ENCODE measurements at places on chromosomes 5 and 9.

DNA sequence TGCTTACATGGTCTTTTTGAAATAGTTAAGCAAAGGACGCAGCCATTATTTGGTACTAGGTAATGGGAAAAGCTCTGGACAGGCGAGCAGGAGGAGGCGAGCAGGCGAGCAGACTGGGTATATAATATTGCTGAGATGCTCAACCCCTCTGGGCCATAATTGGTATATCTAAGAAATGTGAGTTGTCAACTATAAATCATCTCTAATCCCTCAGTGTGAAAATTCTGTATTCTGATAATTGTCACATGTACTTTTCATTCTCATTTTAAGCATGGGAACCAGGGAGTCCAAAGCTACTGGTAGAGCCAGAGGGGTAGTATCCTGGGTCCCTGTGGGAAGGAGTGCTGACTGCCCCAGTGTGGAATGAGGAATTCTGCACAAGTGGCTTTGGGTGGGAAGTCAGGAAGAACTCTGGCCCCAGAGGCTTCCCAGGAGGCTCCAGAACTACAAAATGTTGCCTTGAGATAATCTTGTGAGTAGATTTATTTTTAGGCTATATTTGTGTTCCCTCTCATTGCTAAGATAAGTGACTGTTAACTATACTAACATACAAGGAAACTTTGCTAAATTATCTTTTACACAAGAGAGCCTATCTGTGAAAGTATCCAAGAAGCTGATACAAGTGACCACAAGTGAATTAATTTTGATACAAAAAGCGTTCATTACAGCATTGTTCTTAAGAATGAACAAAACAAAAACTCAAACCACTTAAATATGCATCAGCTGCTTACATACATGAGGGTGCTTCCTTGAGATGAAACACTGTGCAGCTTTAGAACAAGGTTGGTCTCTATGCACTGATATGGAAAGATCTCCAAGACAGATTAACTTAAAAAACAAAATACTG, 70.5 kb upstream of the TNFAIP8 start:
- DNase-seq, result no peak

- no peak for DNase-seq
Observed at GRCh38 chr5:74839229-74839628, 27.0 kb downstream of the FAM169A start.

DNA sequence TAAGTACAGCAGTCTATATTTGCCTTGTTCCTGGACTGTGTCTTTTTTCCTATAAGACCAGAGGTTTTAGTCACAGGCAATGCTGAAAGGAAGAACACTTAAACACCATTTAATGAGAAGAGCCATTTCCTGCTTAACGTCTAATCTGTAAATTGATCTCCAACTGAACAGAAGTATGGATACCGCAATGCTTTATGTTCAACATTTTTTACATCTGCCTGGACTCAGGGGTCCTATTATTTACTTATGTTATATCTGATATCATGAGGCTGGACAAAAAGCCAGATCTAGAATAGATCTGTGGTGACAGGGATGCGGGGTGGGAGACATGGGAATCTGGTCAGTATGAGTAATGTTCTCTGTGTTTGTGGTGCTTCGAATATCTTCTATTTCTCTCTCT, 334.6 kb upstream of the MPDZ start:
- no peak for DNase-seq

DNA sequence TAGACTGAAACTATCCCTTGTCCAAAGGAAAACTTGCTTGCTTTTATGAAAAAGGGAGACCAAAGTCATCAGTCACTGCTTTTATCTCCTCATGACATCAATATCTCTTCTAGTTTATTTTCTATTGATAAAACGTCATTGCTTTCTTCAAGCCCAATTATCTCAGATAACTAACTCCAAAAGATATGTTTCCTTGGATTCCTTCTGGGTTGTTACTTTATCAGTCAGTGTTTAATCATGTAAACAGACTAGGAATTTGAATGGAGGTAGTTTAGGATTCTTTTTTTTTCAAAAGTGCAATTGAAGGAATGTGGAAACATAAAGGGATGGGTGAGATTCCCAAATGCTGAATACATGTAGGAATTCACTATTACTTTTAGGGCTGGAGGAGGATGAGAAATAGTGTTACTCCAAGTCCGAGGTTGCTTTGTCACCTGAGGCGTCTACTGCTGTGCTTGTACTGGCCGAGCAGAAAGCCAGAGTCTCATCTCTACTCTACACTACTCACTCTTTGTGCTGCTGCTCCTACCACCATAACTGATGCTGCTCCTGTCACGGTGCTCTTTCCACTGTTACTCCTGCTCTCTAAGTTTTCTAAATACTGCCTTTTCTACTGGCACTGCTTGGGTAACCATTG, 1697.1 kb upstream of the NUDT12 start:
- no peak for DNase-seq

DNA sequence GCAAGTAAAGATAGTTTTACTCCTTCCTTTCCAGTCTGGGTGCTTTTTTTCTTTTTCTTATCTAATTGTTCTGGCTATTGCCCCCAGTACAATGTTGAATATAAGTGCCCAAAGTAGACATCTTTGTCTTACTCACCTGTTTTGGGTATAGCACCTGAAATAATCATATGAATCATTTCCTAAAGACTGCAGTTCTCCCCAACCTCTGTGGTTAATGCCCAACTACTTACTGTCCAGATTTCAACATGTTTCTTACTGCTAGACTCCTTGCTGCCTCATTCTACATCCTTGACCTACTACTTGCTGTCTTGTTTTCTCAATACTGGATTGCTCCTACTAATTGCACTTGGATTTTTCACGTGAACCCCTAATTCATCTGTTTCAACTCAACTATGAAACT, 8.8 kb upstream of the HSDL2 start:
- no peak for DNase-seq

GRCh38 chr9:136541179-136541578, 4.7 kb downstream of the NOTCH1 start:
- DNase-seq, result no peak

GRCh38 chr9:95053611-95054570, 263.6 kb downstream of the FANCC start:
- DNase-seq, result no peak

- no peak for DNase-seq
Observed at GRCh38 chr5:78331523-78332080, 28.8 kb upstream of the SCAMP1 start.

- DNase-seq, result no peak
Observed at GRCh38 chr9:123816817-123817472, 113.0 kb downstream of the DENND1A start.

DNA sequence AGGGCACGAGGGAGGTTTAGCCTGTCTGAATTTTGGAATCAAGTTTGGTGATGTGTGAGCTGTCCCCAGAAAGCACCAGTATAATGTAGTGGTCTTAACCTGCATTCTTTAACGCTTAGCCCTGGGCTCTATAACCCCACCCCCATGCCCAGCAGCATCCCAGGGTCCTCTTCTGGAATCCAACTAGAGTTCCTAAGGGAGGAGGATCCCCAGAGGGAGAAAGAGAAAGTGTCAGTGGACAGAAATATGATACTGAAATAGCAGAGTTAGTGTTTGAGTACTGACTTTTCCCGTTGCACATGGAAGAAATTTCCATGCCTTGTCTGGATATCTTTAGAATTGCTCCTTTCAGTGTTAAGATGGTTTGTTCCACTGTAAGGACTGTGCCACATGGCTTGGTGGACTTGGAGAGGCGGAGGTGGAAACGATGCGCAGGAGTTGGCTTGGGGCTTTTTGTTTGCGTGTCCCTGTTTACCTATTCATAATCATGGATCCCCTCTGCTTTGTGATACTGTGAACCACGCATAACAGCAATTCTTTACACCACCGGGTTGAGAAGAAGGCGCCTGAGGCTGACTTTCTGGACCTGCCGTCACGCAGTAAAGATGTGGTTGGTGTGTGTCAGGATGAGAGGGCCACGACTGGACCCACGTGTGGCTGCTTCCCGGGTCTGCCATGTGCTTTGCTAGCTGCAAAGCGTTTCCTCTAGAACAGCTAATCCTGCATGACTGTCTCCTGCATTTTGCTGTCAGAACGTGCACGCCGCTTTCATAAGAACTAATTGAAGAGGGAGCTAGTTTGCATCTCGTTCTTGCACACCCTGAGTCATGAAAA, 142.3 kb downstream of the SMARCA2 start:
- DNase-seq, result peak; percentile 31

DNA sequence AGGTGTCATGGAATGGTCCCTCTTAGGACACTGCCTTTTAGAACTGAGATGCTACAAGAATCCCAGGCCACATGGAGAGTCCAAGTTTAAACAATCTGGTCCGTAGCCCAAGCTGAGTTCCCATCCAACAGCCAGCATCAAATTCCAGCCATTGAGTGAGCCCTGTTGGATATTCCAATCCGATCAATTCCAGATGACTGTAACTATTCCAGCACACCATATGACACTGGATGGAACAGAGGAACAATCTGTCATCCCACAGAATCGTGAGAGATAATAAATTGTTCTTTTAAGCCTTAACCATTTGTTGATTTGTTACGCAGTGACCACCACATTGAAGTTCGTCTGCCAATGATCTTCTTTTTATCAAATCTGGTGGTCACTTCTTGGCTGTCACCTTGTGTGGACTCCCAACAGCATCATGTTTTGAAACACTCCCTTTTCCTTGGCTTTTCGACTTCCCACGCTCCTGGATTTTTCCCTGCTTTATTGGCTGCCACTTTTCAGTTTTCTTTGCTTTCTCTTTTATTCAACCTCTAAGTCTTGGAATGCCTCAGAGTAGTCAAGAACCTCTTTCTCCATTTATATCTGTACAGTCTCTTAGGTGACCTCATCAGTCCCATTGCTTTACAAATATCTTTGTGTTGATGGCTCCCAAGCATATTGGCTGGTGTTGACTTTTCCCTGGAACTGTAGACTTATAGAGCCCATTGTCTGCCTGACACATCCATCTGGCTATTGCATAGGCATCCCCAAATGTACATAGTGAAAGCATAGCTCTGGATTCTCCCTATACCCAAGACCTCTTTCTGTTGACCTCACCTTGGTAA, 46.1 kb downstream of the TNFSF15 start:
- DNase-seq, result no peak

DNA sequence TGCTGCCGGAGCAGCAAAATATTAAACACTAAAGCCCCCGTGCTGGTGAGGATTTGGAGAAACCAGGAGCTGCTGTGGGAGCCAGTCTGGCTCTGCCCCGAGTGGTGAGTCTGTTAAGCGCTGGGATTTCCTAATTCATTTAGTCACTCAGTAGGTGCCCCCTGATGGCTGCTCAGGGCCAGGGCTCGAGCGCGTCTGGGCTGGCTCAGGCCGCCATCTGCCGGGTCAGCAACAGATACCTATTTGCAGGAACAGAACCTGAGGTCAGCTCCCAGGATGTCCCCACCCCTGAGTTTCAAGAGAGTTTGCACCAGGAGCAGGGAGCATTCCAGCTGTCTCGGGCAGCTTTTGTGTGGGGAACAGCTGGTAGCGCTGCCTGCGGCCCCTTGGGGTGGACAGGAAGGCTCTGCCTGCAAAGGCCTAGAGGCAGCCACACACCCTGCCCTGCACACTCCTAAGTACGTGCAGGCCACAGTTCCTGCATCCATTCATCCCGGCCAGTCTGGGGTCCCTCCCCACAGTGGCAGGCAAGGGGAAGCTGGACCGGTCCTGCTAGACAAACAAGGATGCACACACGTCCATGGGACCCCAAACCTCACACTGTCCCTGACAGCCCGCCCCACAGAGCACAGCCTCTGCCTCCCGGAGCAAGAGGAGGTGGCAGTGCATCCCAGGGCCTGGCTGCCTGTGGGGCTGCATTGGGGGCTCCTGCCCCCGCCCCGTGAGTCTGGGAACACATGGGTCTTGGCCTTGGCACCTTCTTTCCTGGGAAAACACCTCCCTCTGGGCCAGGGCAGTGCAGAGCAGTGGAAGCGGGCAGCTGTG, 83.7 kb downstream of the ADAMTS2 start:
- DNase-seq, result no peak

DNA sequence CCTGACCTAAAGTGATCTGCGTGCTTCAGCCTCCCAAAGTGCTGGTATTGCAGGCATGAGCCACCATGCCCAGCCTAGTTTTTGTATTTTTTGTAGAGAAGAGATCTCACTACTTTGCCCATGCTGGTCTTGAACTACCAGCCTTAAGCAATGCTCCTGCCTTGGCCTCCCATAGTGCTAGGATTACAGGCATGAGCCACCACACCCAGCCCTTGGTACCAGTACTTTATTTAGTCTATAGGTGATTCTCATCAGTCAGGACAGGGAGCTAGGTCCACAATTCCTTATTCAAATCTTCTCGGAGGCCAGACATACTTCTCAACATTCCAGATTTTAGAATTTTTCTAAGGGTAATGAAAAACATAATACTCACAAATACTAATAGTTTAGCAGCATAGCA, 8.4 kb downstream of the ZNF131 start:
- no peak for DNase-seq

DNA sequence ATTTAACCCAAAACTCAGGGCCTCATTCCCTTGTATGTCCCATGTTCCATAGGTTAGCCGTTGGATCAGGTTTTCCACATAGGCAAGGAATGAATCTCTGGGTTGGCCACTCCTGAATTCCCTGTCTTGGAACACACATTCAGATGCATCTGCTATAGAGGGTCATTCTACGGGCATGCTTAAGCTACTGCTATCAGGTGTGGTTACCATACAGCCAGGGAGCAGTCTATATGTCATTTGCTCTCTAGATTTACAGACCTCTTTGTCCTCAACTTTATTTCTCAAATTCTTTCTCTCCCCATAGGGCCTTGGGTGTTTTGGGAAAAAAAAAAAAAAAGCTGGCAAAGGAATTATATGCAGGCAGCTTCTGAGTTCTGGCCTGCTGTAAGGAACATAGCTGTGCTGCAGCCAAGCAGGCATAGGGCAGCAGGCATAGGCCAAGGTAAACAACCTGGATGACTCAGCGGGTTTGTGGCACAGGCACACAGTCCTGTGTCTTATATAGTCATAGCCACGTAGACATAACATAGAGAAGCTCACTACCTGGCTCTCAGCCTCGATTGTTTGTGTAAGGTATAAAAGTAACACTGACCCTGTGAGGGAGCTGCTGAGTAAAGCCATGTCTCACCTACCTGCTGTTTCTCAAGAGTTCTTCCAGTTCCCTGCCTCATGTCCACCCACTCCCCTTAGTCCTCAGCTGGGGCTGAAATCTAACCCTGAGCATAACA, 141.5 kb downstream of the OSTF1 start:
- no peak for DNase-seq

- no peak for DNase-seq
Observed at GRCh38 chr5:78647838-78648358, 674 bp downstream of the LHFPL2 start.

DNA sequence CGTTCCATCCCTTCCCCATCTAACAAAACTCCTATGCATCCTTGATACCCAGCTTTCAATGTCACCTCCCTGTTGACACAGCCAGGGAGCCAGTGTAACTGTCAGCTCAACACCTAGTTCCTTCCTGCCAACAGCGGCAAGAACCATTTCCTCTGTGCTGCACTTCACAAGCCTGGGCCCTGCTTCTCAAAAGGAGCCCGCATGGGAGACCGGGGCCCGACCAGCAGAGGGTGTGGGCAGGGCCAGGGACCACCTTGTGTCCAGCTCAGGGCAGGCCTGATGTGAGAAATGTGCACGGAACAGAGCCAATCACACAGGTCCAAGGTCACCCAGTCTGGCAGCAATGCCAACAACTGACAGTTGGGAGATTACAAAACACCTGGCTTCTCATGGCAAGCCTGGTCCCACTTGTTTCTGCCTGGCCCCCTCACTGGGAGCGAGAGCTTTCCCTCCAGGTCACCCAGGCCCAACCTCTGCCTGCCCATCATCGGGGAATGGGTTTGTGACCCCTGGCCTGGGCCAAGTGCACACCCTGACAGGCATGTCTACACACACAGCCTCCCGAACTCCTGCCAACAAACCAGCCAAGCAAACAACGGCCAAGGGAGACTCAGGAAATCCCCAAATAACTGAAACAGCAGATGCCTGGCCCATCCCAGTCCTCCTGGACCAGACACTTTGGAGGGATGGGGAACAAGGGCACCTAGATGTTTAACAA, 3.1 kb downstream of the RNF44 start:
- no peak for DNase-seq

All from GM04503 (cell line).